ENCODE measurements at places on chromosomes 4 and X. TPM values are rescaled to one million over a fixed set of nuclear protein-coding genes. Genes with fewer than 3 reads are reported as not detected.
A peak's percentile ranks its signal among the peaks of the same experiment; 100 is the strongest.

DNA sequence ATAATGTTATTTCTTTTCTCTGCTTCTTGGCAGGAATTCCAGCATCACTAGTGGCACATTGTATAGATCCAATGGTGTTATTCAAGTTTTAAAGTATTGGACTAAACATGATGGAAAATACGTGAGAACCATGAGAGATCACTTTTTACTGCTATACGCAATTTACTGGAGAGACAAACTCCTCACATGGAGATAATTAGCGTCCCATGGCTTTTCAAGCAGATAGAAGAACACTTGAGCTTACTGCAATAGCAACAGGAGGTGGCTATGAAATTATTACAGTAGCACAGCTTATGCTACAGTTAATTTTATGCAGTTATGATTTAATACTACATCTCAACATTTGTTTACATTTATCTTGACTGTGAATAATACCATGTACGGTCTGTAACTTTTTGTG, 11.9 kb upstream of the TMEM185A start:
- no peaks in the 10 kb centered on the region for H3K36me3 ChIP-seq
- H3K4me1 ChIP-seq, result no peaks in the 10 kb centered on the region
- no peaks in the 10 kb centered on the region for H3K27me3 ChIP-seq
- DNase-seq, result no peak
- H3K27ac ChIP-seq, result no peak overlapping the region
- no peak overlapping the region for H3K4me3 ChIP-seq

GRCh38 chr4:85688055-85688740, 213.2 kb downstream of the ARHGAP24 start:
- H3K36me3 ChIP-seq, result no peaks in the 10 kb centered on the region
- DNase-seq, result no peak

Gene SPON2
- total RNA-seq, result 14.5 TPM

Gene TMPRSS11D
- total RNA-seq, result 165 TPM

- no peak for DNase-seq
- H3K27ac ChIP-seq, result no peak overlapping the region
- H3K27me3 ChIP-seq, result no peaks in the 10 kb centered on the region
- peaks cover 21% of the 10 kb centered on the region for H3K4me1 ChIP-seq
Observed at GRCh38 chr4:77084019-77084639, 8.3 kb upstream of the CCNI start.

DNA sequence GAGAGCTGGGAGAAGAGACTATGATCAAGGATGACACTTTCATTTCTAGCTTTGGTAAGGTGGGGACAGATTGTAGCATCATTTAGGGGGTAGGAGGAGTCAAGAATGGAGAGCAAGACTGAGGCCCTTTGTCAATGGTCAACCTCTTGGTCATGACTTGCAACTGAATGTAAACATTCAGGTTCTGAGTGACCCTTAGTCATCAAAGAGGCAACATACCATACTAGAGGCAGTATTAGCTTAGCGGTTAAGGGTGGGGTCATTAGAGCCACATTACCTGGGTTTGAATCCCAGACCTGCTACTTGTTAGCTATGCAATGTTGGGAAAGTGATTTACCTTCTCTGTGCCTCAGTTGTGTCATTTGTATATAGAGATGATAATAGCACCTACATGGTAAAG, 76.5 kb downstream of the MED28 start:
- no peaks in the 10 kb centered on the region for H3K27me3 ChIP-seq
- no peaks in the 10 kb centered on the region for H3K36me3 ChIP-seq
- H3K4me1 ChIP-seq, result no peaks in the 10 kb centered on the region
- no peak overlapping the region for H3K4me3 ChIP-seq

Gene HS3ST1
- 6.3 TPM for total RNA-seq

- no peak for DNase-seq
- no peaks in the 10 kb centered on the region for H3K4me1 ChIP-seq
- no peak overlapping the region for H3K4me3 ChIP-seq
- H3K27ac ChIP-seq, result no peak overlapping the region
- no peaks in the 10 kb centered on the region for H3K36me3 ChIP-seq
- no peaks in the 10 kb centered on the region for H3K27me3 ChIP-seq
Observed at GRCh38 chr4:188110741-188111471, 1.5 kb upstream of the TRIML2 start.

DNA sequence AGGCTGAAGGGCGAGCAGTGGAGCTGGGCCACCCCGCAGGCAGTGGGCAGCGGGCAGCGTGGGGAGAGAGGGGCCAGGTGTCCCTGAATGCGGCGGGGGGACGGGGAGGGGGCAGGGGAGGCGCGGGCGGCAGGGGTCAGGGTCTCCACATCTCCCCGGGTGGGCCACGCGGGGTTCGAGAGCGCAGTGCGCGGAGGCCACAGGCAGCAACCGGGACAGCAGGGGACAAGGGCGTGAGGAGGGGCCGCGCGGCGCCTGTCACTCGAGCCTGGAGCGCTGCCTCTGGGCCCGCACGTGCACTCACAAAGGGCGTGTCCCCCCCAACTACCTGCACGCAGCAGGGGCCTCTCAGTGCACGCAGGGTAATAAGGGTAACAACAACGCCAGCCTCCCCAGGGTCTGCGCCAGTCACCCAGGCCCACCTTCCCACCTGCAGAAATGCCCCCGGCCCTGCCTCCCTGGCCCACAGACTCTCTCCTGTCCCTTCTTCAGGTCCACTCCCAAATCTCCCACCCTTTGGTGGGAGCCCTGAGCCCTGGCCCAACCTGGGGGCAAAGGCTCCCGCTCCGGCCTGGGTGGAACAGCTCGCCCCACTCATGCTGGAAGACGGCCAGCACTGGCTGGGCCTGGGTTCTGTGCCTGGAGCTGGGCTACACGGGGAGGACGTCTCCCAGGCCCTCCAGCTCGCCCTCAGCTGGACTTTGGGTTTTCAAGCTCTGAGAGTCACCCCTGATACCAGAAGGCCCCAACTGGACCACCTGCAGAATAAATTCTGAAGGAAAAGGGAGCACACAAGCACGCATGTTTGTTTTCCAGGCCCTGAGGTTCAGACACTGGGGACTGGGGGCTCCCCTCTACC, 53.2 kb downstream of the ZFYVE28 start:
- peak overlapping the region; percentile 70 for H3K4me3 ChIP-seq
- H3K27ac ChIP-seq, result peak overlapping the region; percentile 39
- peaks cover 12% of the 10 kb centered on the region for H3K4me1 ChIP-seq
- H3K36me3 ChIP-seq, result no peaks in the 10 kb centered on the region
- no peaks in the 10 kb centered on the region for H3K27me3 ChIP-seq

GRCh38 chrX:29082558-29082957, 495.3 kb downstream of the IL1RAPL1 start:
- DNase-seq, result no peak
- H3K27me3 ChIP-seq, result no peaks in the 10 kb centered on the region
- H3K27ac ChIP-seq, result no peak overlapping the region
- no peaks in the 10 kb centered on the region for H3K36me3 ChIP-seq

Gene ADAMTS3
- not detected for total RNA-seq

Gene MGAT4D
- total RNA-seq, result not detected

- H3K4me1 ChIP-seq, result no peaks in the 10 kb centered on the region
- peaks cover 2% of the 10 kb centered on the region for H3K27me3 ChIP-seq
- no peaks in the 10 kb centered on the region for H3K36me3 ChIP-seq
- no peak for DNase-seq
- no peak overlapping the region for H3K27ac ChIP-seq
Observed at GRCh38 chr4:141158219-141158618, 24.9 kb upstream of the RNF150 start.

DNA sequence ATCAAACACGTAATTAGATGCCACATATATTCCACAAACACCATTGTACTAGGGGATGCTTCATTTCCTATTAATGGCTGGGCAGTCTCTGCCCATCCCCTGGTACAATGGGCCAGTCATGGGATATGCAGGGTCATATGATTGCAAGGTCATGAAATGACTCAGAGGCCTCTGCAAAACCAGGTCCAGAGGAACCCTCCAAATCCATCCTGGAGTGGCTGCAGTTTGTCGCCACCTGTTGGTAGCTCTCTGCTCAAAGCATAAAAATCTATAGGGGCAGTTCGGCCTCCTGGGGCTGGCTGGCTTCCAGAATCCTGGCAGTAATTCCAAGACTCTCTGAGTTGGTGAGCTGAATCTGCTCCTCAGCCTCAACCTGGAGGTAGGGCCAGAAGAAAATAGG, 22.9 kb upstream of the PUDP start:
- no peaks in the 10 kb centered on the region for H3K4me1 ChIP-seq
- no peak for DNase-seq
- no peaks in the 10 kb centered on the region for H3K36me3 ChIP-seq
- H3K27me3 ChIP-seq, result no peaks in the 10 kb centered on the region

Gene EDA
- total RNA-seq, result 2.1 TPM

- H3K36me3 ChIP-seq, result no peaks in the 10 kb centered on the region
- no peak overlapping the region for H3K27ac ChIP-seq
- H3K4me3 ChIP-seq, result no peak overlapping the region
- no peak for DNase-seq
- no peaks in the 10 kb centered on the region for H3K27me3 ChIP-seq
Observed at GRCh38 chrX:4805502-4805901, 1092.1 kb upstream of the PRKX start.

DNA sequence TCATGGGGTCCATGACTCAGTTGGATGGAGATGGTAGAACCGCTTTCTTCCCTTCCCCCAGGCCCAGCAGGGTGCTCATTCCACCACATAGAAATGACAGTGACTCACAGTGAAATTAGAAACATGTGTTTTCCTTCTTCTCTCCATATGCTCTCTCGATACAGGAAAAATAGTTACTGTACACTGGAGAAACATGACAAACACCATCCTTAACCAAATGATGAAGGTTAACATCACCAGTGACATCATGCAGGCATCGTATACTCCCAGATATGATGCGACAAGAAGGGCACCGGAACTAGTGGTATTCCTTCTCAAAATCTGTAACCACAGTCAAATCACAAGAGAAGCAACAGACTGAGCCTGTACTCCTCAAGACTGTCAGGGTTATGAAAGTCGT, 11.7 kb upstream of the RAB40A start:
- H3K27me3 ChIP-seq, result no peaks in the 10 kb centered on the region
- peaks cover 4% of the 10 kb centered on the region for H3K4me1 ChIP-seq
- H3K36me3 ChIP-seq, result no peaks in the 10 kb centered on the region
- H3K4me3 ChIP-seq, result no peak overlapping the region
- H3K27ac ChIP-seq, result no peak overlapping the region
- no peak for DNase-seq

- DNase-seq, result no peak
- no peak overlapping the region for H3K27ac ChIP-seq
- no peaks in the 10 kb centered on the region for H3K36me3 ChIP-seq
- H3K4me3 ChIP-seq, result no peak overlapping the region
- no peaks in the 10 kb centered on the region for H3K4me1 ChIP-seq
Observed at GRCh38 chr4:165635951-165636350, 237.1 kb upstream of the TLL1 start.

GRCh38 chr4:7005571-7005970, 37.6 kb upstream of the TADA2B start:
- H3K4me3 ChIP-seq, result no peak overlapping the region
- H3K27ac ChIP-seq, result no peak overlapping the region
- peaks cover 15% of the 10 kb centered on the region for H3K4me1 ChIP-seq
- no peaks in the 10 kb centered on the region for H3K27me3 ChIP-seq
- no peak for DNase-seq
- H3K36me3 ChIP-seq, result peaks cover 15% of the 10 kb centered on the region

Gene SH2D1A
- total RNA-seq, result 0.53 TPM

Gene SSX4
- not detected for total RNA-seq

DNA sequence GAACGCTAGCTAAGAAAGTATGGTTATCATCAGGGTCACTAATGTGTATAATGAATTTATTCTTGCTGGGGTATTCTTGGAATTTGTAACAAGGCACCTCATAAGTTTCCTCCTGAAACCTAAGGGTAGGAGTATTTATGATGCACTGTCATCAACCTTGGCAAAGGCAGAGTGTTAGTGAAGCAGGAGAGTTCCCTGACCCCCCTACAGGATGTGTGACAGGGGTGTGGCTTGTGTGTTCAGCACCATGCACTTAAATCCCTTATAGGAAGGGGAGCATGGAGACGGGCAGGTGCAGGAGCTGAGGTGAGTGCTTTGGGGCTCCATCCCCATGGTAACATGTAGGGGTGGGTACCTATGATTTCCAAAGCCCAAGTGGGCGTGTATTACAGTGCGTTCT, 237.7 kb downstream of the GALNTL6 start:
- H3K36me3 ChIP-seq, result no peaks in the 10 kb centered on the region
- no peaks in the 10 kb centered on the region for H3K4me1 ChIP-seq
- H3K27ac ChIP-seq, result no peak overlapping the region
- no peaks in the 10 kb centered on the region for H3K27me3 ChIP-seq

- no peak overlapping the region for H3K4me3 ChIP-seq
- no peak overlapping the region for H3K27ac ChIP-seq
- no peaks in the 10 kb centered on the region for H3K4me1 ChIP-seq
- no peak for DNase-seq
- no peaks in the 10 kb centered on the region for H3K36me3 ChIP-seq
Observed at GRCh38 chr4:159283696-159284095, 180.8 kb downstream of the RAPGEF2 start.

GRCh38 chr4:137749466-137749865, 217.2 kb upstream of the PCDH18 start:
- H3K36me3 ChIP-seq, result no peaks in the 10 kb centered on the region
- no peak overlapping the region for H3K27ac ChIP-seq

Gene SSX7
- not detected for total RNA-seq

- no peaks in the 10 kb centered on the region for H3K4me1 ChIP-seq
- DNase-seq, result no peak
- H3K36me3 ChIP-seq, result no peaks in the 10 kb centered on the region
- H3K4me3 ChIP-seq, result no peak overlapping the region
- no peak overlapping the region for H3K27ac ChIP-seq
Observed at GRCh38 chr4:40275065-40275730, 59.9 kb upstream of the CHRNA9 start.

Gene HSFX2
- not detected for total RNA-seq

DNA sequence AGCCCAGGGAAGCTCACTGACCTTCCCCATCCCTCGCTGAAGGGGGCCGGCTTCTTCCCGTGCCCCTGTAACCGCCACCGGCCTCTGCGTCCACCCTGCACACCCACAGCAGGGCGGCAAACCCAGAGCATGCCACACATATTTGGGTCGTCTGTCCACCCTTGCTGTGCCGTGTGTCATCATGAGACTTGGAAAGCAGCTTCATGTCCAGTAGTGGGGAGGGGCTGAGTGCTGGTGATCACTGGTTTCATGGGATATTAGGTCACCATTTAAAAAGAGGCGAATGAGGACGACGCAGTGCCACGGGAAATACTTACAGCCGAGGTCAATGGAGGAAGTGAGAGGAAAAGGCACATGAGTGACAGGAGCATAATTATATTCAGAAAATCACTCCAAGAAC, 74.8 kb downstream of the HTRA3 start:
- DNase-seq, result no peak
- peaks cover 6% of the 10 kb centered on the region for H3K4me1 ChIP-seq
- H3K27me3 ChIP-seq, result no peaks in the 10 kb centered on the region
- H3K36me3 ChIP-seq, result no peaks in the 10 kb centered on the region
- H3K4me3 ChIP-seq, result no peak overlapping the region
- H3K27ac ChIP-seq, result no peak overlapping the region

GRCh38 chr4:85152480-85152879, 186.0 kb upstream of the WDFY3 start:
- no peak for DNase-seq
- H3K27ac ChIP-seq, result no peak overlapping the region
- H3K4me1 ChIP-seq, result no peaks in the 10 kb centered on the region
- no peaks in the 10 kb centered on the region for H3K27me3 ChIP-seq

Gene NAT8L
- total RNA-seq, result not detected

Data from esophagus squamous epithelium (tissue), 5 donors.